ENCODE measurements at places on chromosomes 1 and 21.

DNA sequence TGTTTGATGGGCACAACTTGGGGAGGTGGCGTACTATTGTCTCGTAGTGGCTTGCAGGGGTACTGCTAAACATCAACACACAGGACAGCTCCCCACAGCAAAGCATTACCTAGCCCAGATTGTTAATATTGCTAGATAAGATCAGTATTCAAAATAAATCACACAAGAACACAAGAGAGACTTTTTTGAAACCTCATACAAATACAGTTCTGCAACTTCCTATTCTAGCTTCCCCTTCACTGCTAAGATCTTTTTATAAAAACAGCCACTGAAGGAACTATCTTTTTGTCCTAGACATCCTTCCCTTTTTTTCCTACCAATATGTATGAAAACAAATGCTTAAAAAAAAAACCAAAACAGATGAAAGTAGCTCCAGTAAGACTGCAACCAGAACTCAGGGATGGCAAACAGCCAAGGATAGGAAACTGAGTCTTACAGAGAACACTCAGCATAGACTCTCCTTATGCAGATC is 137.8 kb upstream of the KRTAP19-8 start:
- no peak for DNase-seq

- peak; percentile 64 for DNase-seq
Observed at GRCh38 chr1:182629499-182630096, 25.4 kb upstream of the RGS16 start.

- DNase-seq = no peak
Observed at GRCh38 chr21:42474043-42474831, 21.8 kb downstream of the RSPH1 start.

DNA sequence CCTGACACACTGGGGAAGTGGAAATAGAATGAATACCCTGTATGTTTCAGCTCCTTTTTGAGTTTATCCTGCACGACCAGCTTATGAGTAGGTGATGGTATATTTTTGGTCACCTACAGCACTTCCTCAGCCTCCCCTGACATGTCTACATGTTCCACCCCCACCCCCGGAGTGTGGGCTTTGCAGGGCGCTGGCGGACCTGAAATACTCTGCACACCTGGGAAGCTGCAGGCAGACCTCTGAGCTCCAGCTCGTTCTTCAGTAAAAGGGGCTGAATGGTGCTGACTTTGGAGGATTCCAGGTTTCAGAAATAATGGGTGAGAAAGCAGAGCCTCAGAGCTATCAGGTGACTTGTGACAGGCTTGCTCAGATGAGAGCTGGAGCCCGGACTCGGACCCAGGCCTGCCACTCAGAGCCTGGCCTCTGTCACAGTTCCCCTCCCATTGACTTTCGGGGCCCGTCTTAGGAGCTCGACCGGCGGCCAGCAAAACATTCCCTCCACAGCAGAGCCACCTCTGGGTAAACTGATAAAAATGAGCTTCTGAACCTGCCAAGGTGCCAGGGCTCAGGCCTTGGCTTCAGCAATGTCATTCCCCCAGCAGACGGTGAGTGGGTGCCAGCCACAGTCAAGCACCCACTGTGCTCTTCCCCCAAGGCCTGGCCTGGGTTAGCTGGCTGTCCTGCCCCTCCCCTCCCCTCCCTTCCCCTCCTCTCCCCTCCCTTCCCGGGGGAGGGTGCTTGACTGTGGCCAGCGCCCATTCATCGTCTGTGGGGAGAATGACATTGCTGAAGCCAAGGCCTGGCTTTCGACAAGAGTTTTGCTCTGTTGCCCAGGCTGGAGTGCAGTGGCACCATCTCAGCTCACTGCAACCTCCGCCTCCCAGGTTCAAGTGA is 30.1 kb downstream of the DOP1B start:
- DNase-seq = no peak

DNA sequence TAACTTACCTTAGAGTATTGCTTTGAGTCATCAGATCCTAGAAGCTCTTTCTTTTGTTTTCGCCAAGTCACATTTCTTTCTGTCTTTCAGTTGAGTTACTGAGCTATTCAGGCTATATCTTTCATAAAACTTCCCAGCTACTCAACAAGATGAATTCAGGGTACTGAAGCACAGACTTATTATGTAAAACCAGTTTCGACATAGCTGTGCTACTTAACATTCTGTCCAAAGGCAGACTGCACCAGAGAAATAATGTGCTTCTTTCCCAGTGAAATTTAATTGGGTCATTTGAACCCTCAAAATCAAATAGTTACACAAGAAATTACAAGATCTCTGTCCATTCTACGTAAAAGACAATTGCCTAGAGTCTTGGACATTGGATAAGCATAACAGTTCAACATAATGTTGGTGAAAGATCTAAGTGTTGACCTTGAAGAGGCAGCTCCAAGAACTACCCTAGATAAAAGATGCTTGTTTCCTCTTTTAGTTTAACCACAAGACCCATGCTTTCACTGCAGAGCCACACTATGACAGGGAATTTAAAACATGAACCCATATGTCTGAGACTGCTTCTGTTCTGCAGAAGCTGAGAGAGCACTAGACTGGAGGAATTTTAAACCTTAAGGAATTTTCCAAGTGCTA is 163.2 kb downstream of the LRRC40 start:
- DNase-seq = no peak

DNA sequence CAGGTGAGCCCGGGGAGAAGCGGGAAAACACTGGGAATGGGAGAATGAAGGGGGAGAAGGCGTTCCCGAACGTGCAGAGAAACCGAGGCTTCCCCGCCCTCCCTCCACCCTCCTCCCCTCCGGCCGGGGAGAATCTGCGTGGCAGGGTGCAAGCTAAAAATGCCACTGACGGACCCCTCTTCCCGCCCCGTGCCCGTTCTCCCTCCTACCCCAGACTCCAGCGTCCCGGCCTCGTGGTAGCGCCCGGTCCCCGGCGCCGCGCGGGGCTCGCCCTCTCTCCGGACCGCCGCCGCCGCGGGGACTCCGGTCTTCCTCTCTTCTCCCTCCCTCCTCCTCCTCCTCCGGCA is 81.6 kb upstream of the AK4 start:
- no peak for DNase-seq

DNA sequence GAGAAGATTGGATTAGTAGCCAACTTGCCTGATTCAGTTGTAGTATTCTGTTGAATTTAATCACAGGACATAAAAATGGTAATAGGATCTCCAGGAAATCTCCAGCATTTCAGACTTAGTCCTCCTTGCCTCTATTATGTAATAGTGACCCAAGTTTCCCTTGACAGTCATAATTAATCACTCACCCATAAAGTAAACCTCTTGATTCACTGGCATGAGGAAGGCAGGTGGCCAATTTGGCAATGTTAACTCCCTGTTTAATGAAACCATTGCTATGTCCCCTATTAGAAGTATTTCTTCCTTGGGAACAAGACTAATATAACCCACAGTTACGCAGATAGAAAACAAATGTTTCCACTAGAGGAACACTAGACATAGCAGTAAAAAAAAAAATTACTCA is 604.8 kb upstream of the CXADR start:
- DNase-seq = no peak

GRCh38 chr1:147912553-147912952 is 10.0 kb downstream of the GJA8 start:
- no peak for DNase-seq

DNA sequence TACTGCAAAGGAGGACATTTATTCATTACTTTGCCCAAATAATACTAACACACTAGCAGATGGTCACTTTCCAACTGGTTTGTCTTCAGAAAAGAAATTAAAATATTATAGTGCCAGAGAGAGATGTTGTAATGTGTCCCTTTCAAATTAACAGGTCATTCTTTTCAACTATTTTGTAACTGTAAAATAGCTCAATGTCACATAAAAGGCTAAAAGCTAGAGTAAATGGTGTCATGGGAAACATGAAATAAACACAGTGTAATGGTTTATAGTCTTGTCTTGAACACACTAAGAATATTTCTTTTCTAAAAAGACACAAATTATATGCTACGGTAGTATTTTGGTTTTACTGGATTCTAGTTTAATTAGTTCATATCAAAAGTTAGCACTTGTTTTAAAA is 77.8 kb downstream of the ADGRL2 start:
- no peak for DNase-seq

DNA sequence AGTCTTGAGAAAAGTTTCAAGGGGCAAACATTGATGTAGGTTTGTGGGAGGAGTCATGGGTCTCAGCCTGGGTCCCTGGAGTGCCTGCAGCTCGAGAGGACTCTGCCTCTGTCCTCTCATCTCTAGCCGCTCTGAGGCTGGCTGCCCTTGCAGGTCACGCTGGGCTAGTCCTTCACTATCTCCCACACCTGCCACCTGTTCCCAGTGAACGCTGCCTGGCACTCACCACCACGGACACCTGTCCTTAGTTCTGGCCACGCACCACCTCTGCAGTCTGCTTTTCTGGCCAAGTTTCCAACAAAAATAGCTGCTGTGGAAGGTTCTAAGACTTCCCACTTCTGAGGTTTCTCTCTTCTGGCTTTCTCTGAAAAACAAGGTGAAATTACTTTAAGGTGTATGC is 52.5 kb downstream of the SH3BGR start:
- no peak for DNase-seq

GRCh38 chr1:181249186-181249585 is 160.7 kb downstream of the IER5 start:
- no peak for DNase-seq

- no peak for DNase-seq
Observed at GRCh38 chr1:210764536-210764935, 369.4 kb downstream of the KCNH1 start.

DNA sequence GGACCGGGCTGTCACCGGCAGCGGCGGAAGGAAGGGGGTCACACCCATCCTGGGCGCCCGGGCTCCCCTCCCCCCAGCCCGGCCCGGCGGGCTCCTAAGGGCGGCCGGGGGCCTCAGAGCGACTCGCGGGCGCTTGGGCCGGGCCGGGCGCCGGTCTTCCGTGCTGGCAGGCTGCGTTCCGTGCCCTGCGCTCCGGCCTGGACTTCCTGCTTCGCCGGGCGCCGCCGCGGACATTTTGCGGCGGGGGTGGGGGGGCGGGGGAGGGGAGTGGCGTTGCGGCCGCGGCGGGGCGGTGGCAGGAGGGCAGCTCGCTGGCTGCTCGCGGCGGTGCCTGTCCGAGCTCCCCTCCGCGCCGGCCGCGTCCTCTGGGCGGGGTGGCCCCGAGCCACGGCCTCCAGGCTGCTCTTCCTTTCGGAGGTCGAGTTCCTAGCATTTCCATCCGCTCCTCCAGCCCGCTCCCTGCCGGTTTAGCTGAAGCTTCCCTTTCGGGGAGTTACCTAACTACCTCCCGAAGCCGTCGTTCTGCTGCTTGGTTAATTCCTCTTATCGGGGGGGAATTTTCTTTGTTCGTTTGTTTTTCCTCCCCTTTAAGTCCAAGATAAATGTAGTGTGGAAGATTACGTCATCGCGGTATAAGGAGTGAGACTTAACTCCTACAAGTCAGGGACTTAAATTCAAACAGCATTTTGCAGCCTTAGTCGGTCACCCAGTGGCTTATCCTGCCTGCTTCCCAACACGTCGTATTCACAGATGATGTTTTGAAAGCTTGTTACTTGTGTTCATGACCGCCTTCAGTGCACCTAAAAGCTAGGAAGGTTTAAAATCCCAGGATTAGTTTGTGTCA is 730 bp downstream of the CDC42 start:
- DNase-seq = peak; percentile 20

- no peak for DNase-seq
Observed at GRCh38 chr1:230976360-230976759, 2.3 kb downstream of the TTC13 start.

GRCh38 chr1:29824511-29825273 is 588.4 kb downstream of the PTPRU start:
- DNase-seq = no peak

GRCh38 chr1:21517161-21517589 is 8.0 kb downstream of the ALPL start:
- DNase-seq = no peak

DNA sequence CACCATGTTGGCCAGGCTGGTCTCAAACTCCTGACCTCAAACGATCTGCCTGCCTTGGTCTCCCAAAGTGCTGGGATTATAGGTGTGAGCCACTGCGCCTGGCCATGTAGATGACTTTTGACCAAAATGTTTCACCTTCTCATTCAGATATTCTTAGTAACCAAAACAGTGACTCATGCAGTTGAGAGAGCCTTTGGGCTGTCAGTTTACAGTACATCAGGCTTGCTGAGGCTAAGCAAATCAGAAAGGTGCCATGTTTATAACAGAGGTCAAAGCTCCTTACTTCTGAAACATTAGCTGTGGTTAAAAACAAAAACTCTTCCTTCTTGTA is 21.0 kb downstream of the CNIH4 start:
- no peak for DNase-seq

DNA sequence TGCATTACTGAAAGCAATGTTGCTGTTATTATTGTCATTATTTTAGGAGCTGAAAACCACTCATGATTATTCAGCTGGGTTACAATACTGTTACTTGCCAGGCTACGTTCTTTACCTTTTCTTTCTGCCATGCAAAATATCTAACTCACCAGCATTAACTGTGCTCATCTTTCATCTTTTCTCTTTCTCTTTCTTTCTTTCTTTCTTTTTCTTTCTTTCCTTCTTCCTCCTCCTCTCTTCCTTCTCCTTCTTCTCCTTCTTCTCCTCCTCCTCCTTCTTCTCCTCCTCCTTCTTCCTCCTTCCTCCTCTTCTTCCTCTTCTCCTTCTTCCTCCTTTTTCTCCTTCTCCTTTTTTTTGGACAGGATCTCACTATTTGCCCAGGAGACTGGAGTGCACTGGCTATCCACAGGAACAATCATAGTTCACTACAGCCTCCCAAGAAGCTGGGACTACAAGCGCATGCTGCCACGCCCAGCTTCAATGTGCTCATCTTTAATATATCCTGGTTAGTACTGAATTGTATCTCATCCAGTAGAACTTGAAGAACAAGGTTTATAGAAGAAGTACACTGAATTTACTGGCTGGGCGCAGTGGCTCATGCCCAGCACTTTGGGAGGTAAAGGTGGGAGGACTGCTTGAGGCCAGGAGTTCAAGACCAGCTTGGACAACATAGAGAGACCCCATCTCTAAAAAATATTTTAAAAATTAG is 6.9 kb upstream of the ZMYM4 start:
- no peak for DNase-seq

DNA sequence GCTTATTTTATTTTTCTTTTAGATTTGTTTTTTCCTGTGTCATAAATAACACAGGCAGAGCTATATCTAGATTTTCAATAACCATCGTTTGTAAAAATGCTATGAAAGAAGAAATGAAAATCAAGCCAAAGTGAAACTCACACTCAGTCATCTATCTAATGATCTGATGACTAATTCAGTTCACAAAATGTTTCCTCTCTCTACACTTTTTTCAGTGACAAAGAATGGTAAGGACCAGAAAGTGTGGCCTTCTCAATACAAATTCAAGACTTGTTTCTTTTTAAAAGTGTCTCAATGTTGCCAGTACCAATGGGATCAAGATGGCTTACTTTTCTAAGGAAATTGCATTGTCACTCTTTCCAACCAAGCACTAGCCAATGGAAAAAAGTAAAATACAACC is 282.8 kb upstream of the PKN2 start:
- no peak for DNase-seq

Data from activated gamma-delta T cell treated with anti-CD3 and anti-CD28 coated beads, Interleukin-2, amount 50 U/mL, for 16 hours (primary cell).